ENCODE measurements at places on chromosomes 7 and 10. TPM values are rescaled to one million over a fixed set of nuclear protein-coding genes. Genes with fewer than 3 reads are reported as not detected.
A peak's percentile ranks its signal among the peaks of the same experiment; 100 is the strongest.

CNNM1 gene
- polyA plus RNA-seq, result 0.32 TPM

SEMA4G gene
- 8.7 TPM for polyA plus RNA-seq

GRCh38 chr7:91280185-91280584, 16.0 kb downstream of the FZD1 start:
- peak; percentile 4 for DNase-seq

DNA sequence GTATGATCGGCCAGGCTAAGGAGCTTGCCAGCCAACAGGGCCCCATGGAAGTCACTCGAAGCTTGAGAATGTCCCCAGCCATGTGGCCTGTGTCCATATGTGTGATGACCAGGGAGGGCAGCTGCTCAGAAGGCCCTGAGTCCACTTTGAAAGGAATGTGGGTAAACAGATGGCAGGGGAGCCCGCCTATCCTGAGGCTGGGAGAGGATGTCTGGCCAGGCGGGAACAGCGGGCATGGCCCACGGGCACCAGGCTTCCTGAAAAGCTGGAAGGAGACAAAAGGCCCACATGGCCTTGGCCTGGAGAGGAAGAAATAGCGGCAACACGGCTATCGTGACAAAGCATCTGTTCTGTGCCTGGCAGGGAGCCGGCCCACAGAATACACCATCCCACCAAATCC, 137.9 kb upstream of the PPIF start:
- no peak for DNase-seq

- DNase-seq, result no peak
Observed at GRCh38 chr10:70730955-70731354, 54.2 kb downstream of the TBATA start.

GRCh38 chr7:131583430-131583829, 27.0 kb upstream of the PODXL start:
- no peak for DNase-seq

DNA sequence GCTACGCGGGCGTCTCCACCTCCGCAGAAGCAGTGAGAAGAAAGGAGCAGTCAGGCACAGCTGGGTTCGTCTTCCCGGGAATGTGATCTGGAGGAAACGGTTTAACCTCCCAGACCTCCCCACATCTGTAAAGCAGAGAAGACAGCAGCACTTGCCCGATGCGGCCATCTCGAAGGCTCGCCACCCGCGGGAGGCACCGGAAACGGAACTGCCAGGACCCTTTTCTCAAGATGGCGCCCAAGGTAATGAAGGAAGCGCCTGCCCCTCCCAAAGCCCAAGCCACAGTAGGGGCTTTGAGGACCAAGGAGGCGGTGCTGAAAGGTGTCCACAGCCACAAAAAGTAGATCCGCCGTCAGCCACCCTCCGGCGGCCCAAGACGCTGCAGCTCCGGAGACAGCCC, 41.7 kb downstream of the ASB13 start:
- no peak for DNase-seq

GRCh38 chr7:28958235-28958979, at the start of gene TRIL:
Gene TRIL, minus strand, starts transcription at chr7:28958330. Its CDS starts 284 bp downstream, at chr7:28958046.
- DNase-seq, result peak; percentile 50

DNA sequence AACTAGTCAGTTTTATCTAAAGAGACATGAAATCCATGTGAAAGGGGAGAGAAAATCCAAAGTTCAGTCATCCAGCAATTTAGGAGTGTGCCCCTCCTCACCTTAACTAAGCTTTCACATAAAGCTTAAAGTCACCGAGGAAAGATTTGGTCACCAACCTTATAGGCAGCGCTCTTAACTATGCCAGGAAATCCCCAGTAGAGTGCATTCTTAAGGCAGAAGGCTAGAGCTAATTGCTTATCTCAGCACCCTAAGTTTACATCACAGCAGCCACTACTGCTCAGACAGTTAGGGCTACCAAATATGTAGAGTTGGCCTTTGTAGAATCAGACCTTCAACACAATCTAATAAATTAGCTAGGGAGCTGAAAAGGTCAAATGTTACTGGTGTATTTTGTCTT, 47.9 kb downstream of the MTPN start:
- DNase-seq, result peak; percentile 47

DNA sequence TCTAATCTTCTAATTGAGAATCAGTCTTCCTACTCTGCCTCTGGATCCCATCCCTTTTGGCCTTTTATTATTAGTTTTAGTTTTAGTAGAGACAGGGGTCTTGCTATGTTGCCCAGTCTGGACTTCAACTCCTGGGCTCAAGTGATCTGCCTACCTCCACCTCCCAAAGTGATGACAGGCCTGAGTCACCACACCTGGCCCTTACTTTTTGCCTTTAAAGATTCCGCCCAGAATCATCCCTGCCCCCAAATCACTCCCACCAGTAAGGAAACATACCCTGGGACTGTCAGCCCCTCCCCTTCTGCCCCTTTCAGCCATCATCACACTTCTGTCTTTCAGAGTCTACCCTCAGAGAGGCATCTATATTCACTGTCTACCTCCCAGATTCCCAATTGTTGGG, 18.7 kb downstream of the KPNA7 start:
- DNase-seq, result no peak

- no peak for DNase-seq
Observed at GRCh38 chr7:36202398-36202797, 49.3 kb downstream of the EEPD1 start.

DNA sequence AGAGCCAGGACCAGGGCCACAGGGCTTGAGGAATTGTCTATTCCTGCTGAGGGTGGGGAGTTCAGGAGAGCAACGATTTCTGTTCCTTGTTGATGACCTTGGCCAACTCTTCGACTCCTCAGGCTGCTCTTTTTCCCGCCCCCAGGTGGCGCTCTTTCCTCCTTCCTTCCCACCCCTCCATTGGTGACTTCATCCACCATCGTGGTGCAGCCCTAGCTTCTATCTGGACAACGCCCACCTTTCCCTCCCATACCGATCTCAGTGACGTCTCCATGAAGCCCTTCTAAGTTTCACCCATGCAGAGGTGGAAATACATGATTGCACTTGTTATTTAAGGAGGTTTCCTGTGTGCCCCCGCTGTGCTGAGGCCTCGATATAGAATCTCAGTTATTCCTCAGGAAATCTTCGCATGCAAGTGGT, 22.1 kb upstream of the CARD11 start:
- peak; percentile 4 for DNase-seq

DNA sequence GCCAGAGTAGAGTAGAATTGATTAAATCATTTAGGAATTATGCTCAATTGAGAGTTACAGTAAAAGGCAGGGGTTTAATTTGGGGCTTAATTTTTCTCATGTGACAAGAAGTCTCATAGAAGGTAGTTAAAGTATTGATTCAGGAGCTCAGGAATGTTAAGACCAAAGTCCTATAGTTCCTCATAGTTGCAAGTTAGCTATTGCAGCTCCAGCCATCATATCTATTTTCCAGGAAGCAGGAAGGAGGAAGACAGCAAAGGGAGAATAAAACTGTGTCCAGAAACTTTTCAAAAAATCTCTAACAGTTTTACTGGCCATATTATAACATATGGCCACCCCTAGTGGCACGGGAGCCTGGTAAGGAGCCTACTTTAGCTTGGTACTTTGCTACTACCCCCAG, 97.0 kb upstream of the RPA3 start:
- DNase-seq, result no peak

DNA sequence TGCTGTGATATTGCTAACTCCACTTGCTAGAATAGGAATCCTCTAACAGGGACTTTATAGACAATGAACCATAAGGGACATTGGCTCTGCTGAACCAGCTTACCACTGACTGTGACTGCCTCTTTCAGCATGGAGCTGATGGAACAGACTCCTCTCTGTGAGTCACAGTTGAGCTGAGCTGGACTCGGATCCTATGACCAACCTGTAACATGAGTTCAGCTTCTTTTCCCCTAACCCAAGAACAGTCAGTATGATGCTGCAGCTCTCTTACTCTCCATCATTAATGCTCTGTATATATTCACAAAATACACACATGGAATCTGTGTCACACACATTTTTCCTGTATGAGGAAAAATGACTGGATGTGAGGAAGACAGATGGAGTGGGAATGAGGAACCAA, 177.9 kb upstream of the BET1 start:
- DNase-seq, result peak; percentile 98

DNA sequence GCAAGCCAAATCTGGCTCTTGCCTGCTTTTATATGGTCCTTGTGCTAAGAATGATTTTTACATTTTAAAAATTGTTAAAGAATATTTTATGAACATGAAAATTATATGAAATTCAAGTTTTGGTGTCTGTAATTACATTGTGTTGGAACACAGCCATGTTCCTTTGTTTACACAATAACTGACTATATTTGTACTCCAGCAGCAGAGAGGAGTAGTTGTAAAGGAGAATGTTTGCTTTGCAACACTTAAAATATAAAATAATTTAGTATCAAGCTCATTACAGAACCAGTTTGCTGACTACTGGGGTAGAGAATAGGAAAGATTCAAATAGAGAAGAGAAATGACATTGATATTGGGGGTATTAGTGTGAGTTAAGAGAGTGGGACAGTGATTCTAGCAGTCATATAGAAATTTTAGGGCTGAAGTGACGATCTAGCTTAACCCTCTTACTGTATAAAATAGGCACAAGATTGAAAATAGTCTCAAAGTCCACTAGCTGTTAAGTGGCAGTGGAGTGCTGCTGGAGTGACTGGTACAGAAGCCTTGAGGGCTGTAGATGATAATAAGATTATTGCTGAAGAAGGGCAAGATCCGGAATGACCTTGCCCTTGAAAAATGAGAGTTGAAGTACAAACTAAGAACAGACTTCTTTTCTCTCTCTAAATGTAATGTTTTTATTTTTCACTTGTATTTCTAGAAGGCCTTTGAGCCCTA, 28.2 kb downstream of the SGPL1 start:
- DNase-seq, result no peak

DNA sequence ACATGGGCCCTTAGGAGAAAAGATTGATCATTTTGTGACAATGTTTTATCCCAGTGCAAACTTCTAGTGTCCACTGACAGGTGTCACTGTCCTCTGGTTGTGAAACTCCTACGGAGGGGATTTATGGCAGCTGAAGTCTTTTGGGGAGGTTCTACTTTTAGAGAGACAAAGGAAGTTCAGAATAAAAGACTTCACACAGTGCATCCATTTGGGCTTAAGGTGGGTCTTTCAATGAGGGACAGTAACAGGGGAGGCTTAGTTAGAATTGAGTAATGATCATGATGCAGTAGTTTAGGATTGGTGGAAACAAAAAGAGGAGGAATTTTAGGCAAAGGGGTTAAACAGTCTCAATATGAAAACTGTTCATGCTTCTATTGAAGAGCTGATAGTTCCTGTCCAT, 501.1 kb upstream of the NRP1 start:
- no peak for DNase-seq
